ENCODE measurements at places on chromosomes 5 and 9.

DNA sequence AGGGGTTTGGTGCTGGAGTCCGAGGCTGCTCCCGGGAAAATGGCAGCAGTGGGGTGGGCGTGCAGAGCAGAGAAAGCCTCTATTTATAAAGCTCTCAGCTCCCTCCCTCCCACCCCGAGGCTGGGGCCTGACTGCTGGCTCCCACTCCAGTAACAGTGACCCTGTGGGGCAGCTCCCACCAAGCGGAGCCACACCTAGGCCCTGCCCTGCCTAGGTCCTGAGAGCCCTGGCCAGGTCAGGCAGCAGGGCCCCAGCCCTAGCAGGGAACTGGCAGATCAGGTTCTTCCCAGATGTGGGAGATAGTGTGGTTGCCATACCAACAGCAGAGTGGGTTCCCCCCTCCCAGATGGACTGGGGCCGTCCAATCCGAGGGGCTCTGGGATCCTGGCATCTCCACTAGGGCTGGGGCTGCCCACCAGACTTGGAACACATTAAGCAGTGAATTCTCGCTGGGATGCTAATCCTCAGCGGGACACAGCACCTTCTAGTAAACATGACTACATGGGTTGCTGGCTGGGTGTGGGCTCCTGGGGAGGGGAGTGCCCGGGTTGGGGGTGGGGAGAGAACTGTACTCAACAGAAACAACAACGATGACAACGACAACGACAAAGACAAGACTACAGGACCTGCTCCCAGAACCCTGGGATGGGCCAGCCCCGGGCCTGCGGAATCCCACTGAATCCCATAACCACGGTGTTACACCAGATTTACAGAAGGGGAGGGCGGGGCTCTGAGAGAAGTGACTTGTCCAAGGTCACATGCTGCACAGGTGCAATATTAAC, 1.5 kb downstream of the SH3GLB2 start:
- DNase-seq, result no peak

GRCh38 chr9:97534961-97535594, 33.6 kb downstream of the TMOD1 start:
- DNase-seq, result no peak

GRCh38 chr9:98323831-98324135, 68.3 kb upstream of the TBC1D2 start:
- no peak for DNase-seq

DNA sequence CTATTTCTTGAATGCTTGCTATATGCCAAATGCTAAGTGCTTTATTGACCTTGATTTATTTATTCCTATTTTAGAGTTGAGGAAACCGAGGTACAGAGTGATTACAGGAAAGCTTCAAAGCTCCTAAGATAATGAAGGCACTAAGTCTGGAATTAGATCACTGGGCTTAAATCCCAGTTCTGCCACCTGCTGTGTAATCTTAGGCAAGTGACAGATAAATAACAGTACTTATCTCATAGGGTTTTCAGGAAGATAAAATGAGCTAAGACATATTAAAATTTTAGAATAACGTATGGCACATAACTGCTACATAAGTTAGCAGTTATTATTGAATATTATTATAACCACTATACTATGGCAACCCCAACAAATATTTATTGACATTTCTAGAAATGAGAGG, 843.8 kb downstream of the DTWD2 start:
- DNase-seq, result no peak

DNA sequence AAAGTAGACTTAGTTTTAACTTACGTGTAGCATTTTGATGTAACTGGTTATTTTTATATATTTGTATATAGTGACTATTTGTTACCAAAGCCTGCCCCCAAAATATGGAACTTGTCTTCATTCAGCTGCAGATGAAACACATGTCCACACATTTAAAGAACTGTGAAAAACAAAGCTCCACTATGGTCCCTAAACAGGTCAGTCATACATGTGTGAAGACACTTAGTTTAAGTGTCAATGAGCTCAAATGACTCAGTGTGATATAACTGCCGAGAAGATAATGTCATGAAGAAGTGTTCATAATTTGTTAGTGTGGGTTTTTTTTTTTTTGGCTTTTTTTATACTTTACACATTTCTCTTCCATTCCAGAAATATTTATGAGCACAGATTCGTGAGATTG, 28.2 kb downstream of the HAVCR1 start:
- DNase-seq, result no peak

DNA sequence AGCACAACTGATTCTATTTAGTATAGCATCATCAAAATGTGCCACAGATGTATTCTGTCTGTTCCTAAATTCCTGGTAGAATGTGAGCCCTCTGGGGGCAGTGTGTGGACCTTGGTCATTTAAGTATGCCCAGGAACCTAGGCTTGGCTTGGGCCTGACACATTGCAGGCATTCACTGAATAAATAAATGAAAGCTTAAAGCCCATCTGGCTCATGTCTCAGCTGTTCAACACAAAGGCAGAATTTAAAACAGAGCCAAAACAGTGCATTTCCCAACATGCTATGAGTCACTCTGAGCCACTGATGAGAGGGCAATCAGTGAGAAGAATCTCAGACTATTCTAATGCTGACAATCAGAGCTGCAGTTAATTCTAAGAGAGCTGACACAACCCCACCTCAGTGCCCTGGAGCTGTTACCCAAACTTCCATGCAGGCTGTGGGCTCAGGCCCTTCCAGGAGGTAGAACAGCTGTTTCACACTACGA, 8.1 kb downstream of the FAM193B start:
- no peak for DNase-seq

DNA sequence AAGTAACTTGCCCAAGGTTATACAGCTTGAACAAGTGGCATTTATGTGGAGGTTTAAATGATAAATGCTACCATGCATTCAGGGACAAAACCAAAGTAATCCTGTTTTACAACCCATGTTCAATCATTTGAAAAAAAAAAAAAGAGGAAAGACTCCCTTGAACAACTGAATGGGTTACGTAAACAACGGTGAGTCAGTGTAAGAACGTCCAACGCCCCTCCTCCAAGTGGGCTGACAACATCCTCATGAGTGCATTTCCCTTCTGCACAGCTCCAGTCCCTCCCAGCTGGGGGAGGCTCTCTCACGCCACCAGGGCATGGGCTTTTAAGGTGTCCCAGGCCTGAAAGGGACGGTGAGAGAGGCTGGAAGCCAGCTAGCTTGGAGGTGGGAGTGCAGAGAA, 90.0 kb downstream of the PRRT1B start:
- peak; percentile 70 for DNase-seq

- no peak for DNase-seq
These were observed 11.9 kb downstream of the TNFAIP8 start for GRCh38 chr5:119367502-119368237.

GRCh38 chr9:134229466-134230091, 65.2 kb upstream of the RNU6ATAC start:
- DNase-seq, result no peak

DNA sequence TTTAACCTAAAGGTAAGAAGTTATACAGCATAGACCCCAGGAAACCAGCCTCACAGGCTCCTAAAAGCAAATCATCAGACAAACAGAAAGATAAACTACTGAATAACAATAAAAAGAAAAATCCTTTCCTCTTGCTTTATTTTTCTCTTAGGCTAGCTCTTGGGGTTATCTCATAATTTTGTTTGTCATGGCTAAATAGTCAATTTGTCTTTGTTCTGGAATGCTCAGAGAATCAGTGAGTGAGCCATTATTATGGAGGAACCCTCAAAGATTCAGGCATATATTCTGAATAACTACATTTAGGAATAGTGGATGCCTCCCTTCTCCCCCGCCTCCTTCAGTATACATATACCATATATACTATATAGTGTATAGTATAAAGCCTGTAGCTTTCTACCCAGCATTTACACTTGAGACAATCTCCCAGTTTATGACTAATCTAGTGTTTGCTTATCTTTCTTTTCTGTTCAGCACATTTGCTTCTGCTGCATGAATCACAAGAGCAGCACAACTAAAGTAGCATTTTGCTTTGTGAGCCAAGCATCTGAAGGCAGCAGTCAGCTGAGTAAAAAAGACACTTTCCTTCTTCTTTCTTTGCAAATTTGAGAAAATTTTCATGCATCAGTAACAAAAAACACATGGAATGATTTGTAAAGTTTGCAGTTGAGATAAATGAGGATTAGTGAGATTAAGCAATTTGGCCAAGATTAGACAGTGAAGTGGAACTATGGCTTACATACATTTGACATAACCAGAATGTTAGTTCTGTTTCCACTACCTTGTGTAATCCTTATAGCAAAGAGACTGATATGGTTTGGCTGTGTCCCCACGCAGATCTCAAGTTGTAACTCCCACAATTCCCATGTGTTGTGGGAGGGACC, 45.3 kb upstream of the PPP3R2 start:
- no peak for DNase-seq

GRCh38 chr5:67303356-67303755, 106.8 kb upstream of the CD180 start:
- DNase-seq, result no peak

DNA sequence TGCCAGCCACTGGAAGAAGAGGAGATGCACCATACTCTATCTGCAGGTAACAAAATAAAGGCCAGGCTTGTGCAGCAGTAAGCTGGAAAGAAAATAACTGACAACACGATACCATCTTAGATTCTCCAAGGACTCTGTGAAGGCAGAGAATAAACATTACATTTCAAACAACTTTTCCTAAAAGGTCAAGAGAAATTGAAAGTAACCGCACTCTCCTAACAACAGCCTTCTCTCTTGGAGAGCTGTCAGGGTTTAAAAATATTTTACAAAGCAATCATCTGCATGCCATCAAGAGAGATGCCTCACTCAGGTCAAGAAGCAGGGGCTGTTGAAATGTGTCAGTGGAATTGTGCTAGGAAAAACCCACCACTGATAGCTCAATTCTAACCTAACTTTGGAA, 13.5 kb upstream of the TTLL11 start:
- no peak for DNase-seq

GRCh38 chr5:40909723-40910122, 426 bp downstream of the C7 start:
- DNase-seq, result no peak

DNA sequence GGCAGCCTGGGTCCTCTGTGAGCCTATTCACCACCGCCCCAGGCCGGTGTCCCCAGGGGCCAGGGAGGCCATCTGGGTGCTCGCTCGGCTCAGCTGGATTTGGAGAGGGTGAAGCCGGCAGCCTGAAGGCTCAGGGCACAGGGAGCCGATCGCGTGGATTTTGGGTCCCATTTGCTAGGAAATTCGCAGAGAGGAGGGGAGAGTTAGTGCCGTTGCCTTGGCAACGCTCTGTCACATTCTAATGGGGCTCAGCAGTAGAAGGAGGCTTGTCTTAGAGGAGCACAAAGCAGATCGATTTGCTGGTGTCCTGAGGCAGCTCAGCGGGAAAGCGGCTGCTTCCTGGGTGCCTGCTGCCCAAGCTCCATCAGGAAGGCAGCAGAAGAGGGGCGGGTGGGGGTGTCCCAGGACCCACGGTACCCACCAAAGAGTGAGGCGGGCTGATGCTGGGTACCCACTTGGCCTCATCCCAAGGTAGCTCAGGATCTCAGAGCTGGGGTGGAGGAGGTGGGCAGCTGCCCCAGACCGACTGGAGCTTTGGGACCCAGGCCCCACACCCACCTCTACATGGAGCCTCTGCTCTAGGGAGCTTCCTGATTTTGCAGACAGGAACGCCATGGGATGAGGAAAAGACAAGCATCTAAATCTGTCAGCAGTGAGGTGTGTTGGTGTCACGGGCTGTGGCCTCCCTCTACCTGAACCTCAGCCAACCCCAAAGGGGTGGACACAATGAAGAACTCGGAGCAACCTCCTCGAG, 17.1 kb upstream of the OLFM1 start:
- DNase-seq, result no peak

- DNase-seq, result peak; percentile 52
These were observed 23.1 kb downstream of the TRIM7 start for GRCh38 chr5:181181650-181182565.

DNA sequence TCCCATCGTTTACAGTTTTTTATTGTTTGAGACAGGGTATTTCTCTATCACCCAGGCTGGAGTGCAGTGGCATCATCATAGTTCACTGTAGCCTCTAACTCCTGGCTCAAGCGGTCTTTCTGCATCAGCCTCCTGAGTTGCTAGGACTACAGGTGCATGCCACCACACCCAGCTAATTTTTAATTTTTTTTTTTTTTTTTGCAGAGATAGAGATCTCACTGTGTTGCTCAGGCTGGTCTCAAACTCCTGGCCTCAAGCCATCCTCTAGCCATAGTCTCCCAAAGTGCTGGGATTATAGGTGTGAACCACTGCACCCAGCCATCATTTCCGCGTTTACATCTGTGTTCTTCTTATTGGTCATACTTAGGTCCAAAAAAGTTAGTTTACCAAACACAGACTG, 53.6 kb downstream of the FSD1L start:
- DNase-seq, result no peak

GRCh38 chr9:116318468-116319374, 165.1 kb downstream of the PAPPA start:
- no peak for DNase-seq

GRCh38 chr9:99405359-99405758, 183.3 kb downstream of the SEC61B start:
- no peak for DNase-seq

DNA sequence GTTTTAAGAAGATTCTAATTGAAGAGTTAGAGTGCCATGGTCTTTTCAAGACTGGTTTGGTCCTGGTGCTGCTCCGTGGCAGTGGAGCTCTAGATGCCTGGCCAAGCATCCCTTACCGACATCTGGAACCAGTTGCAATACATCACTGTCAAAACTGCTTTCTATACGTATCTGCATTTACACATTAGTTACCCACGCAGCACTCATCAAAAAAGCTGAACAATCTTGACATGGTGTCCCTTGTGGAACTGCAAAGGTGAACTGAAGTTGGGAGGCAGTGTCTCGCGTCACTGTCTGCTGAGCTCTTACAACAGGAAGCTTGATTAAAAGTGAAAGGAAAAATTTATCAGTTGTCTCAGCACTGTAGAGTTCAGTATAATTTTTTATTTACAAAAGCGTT, 82.6 kb downstream of the PBX3 start:
- DNase-seq, result no peak

DNA sequence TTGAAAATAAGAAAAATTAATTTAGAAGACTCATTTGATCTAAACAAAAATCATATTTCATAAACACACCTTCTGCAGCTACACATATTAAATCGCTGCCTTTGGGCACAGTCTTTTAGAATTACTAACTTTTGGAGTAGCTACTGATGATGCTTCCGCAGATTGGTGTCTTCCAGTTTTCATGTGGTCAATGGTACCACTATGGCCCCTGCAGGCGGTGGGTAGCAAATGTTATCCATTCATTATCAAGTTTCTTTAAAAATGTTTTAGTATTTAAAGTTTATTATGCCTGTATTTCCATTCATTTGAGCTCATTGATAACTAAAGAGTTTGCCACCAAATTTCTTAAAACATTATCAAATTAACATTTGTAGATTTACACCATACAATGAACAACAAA, 122.9 kb upstream of the GRAMD2B start:
- no peak for DNase-seq

- DNase-seq, result no peak
These were observed 4.3 kb upstream of the DDX41 start for GRCh38 chr5:177520916-177521513.

GRCh38 chr5:94618029-94618492, 343 bp downstream of the KIAA0825 start:
- DNase-seq, result no peak

DNA sequence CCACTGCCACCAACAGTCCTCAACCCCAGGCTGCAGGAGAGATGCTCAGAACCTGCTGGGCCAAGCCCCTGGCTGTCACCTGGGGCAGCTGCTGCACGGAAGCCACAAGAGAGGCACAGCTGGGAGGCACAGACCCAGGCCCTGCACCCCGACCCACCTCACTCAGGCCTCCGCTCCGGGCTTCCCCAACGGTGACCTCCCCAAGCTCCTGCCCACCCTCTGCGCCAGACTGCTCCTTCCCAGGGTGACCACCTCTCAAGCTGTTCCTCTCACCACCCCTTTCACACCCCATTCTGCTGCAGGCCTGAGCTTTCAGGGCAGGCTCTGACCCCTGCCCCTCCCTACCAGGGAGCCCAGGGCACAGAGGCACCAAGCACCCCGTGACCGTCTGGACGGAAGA, 33.0 kb downstream of the VAV2 start:
- no peak for DNase-seq

All from activated T-helper 9 cell treated with anti-CD3 and anti-CD28 coated beads, Interleukin-2, amount 50 U/mL, for 16 hours (primary cell).